Psoas muscle (tissue), 8 donors: ENCODE measurements at places on chromosomes 7 and 10. TPM values are rescaled to one million over a fixed set of nuclear protein-coding genes. Genes with fewer than 3 reads are reported as not detected.

RBP4 gene
- 1.0 TPM for total RNA-seq

ARHGAP19 gene
- total RNA-seq: 1.9 TPM

DNA sequence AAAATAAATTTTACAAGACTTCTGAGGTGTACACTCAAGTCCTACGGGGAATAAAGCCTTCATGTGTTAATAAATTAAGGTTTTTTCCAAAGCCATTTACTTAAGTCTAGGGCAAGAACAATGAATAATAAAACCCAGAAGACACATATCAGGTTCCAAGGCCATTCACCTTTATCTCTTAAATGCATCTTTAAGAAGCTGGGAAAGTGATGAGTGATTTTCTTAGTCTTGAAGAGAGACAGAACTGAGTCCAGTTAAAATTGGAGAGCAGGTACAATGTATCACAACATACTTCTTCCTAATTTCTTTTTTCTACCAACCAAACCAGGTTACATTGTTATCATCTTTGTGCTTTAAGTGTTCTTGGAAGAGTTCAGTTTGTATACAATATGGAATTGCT is 189.5 kb downstream of the RAPGEF5 start:
- no peak overlapping the region for H3K27ac ChIP-seq
- no peaks in the 10 kb centered on the region for H3K27me3 ChIP-seq
- DNase-seq: no peak
- no peaks in the 10 kb centered on the region for H3K36me3 ChIP-seq

DNA sequence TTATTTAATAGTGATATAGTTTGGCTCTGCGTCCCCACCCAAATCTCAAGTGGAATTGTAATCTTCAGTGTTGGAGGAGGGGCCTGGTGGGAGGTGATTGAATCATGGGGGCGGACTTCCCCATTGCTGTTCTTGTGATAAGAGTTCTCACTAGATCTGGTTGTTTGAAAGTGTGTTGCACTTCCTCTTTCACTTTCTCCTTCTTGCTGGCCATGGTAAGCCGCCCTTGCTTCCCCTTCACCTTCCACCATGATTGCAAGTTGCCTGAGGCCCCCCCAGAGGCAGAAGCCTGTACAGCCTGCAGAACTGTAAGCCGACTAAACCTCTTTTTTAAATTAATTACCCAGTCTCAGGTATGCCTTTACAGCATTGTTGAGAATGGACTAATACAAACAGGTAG is 101.4 kb downstream of the MTPAP start:
- H3K4me3 ChIP-seq: no peak overlapping the region
- H3K36me3 ChIP-seq: no peaks in the 10 kb centered on the region
- no peak for DNase-seq
- H3K27ac ChIP-seq: no peak overlapping the region

DNA sequence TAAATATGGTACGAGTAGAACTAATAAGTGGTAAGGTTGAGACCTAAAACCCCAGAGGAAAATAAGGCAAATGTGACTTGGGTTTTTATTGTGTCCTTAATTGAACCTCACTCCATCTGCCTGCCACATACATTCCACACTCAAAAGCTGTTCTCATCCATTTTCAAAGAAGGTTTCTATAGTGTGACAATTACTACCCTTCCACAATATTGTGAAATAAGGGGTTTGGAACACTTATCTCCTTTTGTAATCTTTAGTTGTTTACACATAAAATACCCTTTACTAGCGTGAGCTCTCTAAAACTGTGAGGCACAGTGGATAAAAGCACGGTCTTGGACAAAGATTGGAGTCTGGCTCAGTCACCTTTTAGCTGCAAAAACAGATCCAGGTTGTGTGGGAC is 166.6 kb downstream of the THSD7A start:
- H3K27me3 ChIP-seq: no peaks in the 10 kb centered on the region
- H3K4me3 ChIP-seq: no peak overlapping the region
- no peak for DNase-seq
